KBM-7 (cell line): ENCODE measurements at places on chromosomes 12 and 14.

- no peak for DNase-seq
Observed at GRCh38 chr12:123939716-123940626, 32.7 kb downstream of the CCDC92 start.

- DNase-seq = peak; percentile 48
Observed at GRCh38 chr14:27528328-27528727, 930.5 kb upstream of the NOVA1 start.

GRCh38 chr12:63006536-63006935 is 71.6 kb upstream of the PPM1H start:
- DNase-seq = no peak

- no peak for DNase-seq
Observed at GRCh38 chr12:108779998-108780688, 48.8 kb upstream of the CORO1C start.

GRCh38 chr12:21666722-21667121 is 9.1 kb upstream of the LDHB start:
- DNase-seq = no peak

GRCh38 chr14:91140672-91141071 is 26.8 kb downstream of the DGLUCY start:
- no peak for DNase-seq

DNA sequence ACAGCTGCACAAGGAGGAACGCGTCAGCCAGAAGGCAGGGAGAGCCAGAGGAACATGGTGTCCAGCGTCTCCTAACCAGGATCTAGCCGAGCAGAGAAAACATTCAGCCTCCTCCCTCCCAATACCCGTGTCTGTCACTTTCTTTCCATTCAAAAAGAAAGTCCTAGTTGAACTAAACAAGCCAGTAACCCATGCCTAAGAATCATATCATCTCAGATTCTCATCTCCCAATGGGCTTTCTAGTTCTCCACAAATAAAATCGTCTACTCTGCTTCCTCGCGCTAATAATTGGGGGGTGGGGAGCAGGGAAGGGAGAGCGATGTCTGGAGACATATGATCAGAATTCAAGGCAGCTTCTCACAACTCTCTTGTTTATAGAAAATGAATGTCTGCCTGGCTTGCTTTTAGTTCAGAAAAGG is 7.4 kb downstream of the NKX2-1 start:
- no peak for DNase-seq

DNA sequence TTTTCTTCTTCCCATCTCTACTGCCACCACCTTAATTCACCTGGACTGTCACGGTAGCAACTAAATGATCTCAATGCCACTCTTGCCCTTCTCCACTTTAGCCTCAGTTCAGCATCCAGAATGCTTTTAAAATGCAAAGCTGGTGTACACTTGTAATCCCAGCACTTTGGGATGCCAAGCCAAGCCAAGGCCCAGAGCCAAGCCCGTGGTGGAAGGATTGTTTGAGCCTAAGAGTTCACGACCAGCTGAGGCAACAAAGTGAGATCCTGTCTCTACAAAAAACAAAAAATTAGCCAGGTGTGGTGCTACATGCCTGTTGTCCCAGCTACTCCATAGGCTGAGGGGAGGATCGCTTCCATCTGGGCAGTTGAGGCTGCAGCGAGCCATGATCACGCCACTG is 5.9 kb downstream of the CIPC start:
- no peak for DNase-seq
